ENCODE measurements at places on chromosomes 11 and 22. TPM values are rescaled to one million over a fixed set of nuclear protein-coding genes. Genes with fewer than 3 reads are reported as not detected.

DNA sequence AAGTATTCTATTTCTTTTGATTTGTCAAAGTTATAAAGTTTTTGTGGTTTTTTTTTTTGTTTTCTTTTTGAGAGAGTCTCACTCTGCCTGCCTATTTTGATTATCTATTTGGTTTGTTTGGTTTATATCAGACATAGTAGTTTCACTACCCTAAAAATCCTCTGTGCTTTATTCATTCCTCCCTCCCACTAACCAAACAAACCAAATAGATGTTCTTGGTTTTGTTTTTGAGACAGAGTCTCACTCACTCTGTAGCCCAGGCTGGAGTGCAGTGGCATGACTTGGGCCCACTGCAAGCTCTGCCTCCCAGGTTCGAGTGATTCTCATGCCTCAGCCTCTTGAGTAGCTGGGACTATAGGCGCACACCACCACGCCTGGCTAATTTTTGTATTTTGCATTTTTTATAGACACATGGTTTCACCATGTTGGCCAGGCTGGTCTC lies 67.9 kb downstream of the ENTHD1 start:
- DNase-seq = no peak
- no peaks in the 10 kb centered on the region for H3K4me1 ChIP-seq
- H3K27me3 ChIP-seq = no peaks in the 10 kb centered on the region

DNA sequence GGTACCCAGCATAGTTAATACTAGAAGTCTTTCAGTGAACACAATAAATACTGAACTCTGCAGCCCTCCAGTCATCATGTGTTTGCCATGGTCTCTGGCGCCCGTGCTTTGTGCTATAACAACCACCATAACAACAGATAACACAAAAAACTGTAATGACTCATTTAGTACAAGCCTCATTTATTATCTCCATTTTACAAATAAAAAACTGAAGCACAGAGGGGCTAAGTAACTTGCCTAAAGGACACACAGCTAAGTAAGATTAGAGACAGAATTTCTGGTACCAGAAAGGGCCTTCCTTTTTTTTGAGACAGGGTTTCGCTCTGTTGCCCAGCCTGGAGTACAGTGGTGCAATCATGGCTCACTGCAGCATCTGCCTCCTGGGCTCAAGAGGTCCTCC lies 19.5 kb downstream of the RBFOX2 start:
- no peak for DNase-seq

GRCh38 chr11:10728154-10728553 lies 22.9 kb upstream of the CTR9 start:
- H3K4me1 ChIP-seq = no peaks in the 10 kb centered on the region
- H3K36me3 ChIP-seq = no peaks in the 10 kb centered on the region
- no peak for DNase-seq
- no peak overlapping the region for H3K27ac ChIP-seq
- no peaks in the 10 kb centered on the region for H3K27me3 ChIP-seq
- no peak overlapping the region for H3K4me3 ChIP-seq

- no peak overlapping the region for H3K27ac ChIP-seq
- DNase-seq = no peak
- H3K4me3 ChIP-seq = no peak overlapping the region
- H3K36me3 ChIP-seq = no peaks in the 10 kb centered on the region
Measured at GRCh38 chr22:28841111-28841510, 40.7 kb upstream of the XBP1 start.

DNA sequence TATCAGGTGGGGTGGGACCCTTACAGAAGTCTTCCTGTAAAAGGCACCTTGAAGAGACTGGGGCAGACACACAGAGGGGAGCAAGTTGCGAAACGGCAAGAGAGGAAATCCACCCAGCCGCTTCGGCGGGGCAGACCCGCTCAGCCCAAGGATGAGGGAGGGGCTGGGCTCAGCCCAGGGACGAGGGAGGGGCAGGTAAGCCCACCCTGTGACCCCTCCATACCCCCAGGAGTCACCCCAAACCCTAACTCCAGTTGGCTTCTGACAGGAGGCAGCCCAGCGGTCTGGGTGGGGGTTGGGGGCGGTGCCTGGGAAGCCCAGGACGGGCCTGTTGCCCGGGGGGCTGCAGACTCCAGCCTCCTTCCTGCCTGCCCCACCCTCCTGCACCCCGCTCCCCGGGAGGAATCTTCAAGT lies 965 bp downstream of the OSBPL5 start:
- H3K27me3 ChIP-seq = no peaks in the 10 kb centered on the region
- DNase-seq = no peak
- H3K4me3 ChIP-seq = peak overlapping the region; percentile 56
- H3K27ac ChIP-seq = peak overlapping the region; percentile 13
- no peaks in the 10 kb centered on the region for H3K36me3 ChIP-seq

GRCh38 chr11:120527111-120527761 lies 15.7 kb downstream of the GRIK4 start:
- no peaks in the 10 kb centered on the region for H3K4me1 ChIP-seq
- no peaks in the 10 kb centered on the region for H3K36me3 ChIP-seq
- peak; percentile 35 for DNase-seq
- H3K4me3 ChIP-seq = no peak overlapping the region
- H3K27ac ChIP-seq = no peak overlapping the region

DNA sequence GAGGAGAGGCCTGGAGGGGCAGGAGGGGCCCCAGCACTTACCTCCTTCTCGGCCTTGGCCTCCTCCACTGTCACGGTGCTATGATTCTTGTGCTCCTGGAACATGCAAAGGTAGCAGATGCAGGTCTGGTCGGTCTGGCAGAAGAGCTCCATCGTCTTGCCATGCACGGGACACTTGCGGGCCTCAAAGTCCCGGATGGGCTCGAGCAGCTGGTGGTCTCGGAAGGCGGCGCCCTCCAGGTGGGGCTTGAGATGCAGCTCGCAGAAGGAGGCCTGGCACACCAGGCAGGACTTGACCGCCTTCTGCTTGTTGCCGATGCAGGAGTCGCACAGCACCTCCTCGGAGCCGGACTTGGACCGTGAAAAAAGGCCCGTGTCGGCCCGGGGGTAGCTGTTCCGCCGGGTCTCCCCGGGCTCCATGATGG lies 714 bp downstream of the TRIM29 start:
- H3K36me3 ChIP-seq = no peaks in the 10 kb centered on the region
- DNase-seq = no peak
- H3K4me3 ChIP-seq = no peak overlapping the region
- no peak overlapping the region for H3K27ac ChIP-seq
- no peaks in the 10 kb centered on the region for H3K27me3 ChIP-seq

GRCh38 chr11:84564867-84565184 lies 1062.3 kb downstream of the DLG2 start:
- H3K27ac ChIP-seq = no peak overlapping the region
- H3K4me1 ChIP-seq = peaks cover 5% of the 10 kb centered on the region
- no peak overlapping the region for H3K4me3 ChIP-seq
- no peak for DNase-seq
- H3K36me3 ChIP-seq = no peaks in the 10 kb centered on the region
- H3K27me3 ChIP-seq = no peaks in the 10 kb centered on the region

GRCh38 chr11:64874308-64875240 lies 3.8 kb downstream of the EHD1 start:
- no peak overlapping the region for H3K4me3 ChIP-seq
- H3K27me3 ChIP-seq = no peaks in the 10 kb centered on the region
- peaks cover 3% of the 10 kb centered on the region for H3K4me1 ChIP-seq
- no peaks in the 10 kb centered on the region for H3K36me3 ChIP-seq
- no peak overlapping the region for H3K27ac ChIP-seq

Gene HSCB
- total RNA-seq = 13.7 TPM

Gene MS4A4E
- 3.3 TPM for total RNA-seq

Gene GRIK4
- not detected for total RNA-seq

Gene DNAJC4
- total RNA-seq = 23.2 TPM

Measured in right lobe of liver (tissue), 6 donors.